Mucosa of descending colon (tissue), 3 donors: ENCODE measurements at places on chromosomes 5 and 9.

DNA sequence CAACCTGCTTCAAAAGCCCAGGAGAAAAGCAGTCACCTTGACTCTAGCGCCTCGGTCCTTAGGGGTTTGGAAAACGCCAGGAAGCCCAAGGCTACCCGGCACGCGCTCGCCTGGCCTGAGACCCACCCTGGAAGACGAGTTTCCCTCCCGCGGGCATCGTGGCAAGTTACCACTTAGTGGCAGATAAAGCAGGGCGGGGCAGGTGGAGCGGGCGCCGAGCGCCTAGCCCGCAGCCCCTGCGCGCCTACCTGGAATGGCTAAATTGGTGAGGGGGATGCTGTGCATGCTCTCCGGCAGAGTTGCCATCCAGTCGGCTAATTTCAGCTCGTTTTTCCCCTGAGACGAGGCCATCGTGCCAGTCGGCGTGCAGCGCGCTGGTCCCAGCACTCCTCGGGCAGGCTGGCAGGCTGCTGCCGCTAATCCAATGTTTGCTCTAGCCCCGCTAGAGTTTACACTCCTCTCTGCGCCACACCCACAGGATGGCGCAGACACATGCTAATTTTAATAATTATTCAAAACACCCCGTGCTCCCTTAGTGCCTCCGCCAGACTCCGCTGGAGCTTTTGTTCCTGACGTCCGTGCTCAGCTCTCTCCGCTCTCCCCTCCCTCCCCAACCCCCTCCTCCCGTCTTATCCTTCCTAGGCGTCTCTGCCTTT, at the start of gene PLCXD3:
Gene PLCXD3, minus strand, starts transcription at position 426 of the 656 bp plus-strand sequence. Its CDS starts 75 bp downstream, at position 351.
- DNase-seq = peak; percentile 14

- no peak for DNase-seq
Observed at GRCh38 chr5:23930985-23931384, 423.6 kb downstream of the PRDM9 start.

DNA sequence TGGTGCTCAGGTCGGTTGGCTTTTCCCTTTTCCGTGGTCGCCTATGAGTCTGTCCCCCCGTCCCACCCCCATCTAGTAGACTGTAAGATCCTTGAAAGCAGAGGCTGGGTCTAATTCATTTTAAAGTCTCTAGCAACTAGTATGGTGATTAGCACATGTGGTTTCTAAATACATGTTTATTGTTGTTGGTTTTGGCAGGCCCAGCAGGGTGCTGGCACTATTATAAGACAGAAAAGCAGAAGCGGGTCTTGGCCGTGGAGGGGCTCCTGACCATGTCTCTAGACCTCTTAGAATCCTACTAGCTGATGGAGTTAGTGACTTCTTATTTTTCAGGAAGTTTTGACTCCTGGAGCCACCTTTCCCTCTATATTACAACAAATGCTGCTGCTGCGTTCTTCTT, 61.5 kb upstream of the TNFSF8 start:
- DNase-seq = no peak

DNA sequence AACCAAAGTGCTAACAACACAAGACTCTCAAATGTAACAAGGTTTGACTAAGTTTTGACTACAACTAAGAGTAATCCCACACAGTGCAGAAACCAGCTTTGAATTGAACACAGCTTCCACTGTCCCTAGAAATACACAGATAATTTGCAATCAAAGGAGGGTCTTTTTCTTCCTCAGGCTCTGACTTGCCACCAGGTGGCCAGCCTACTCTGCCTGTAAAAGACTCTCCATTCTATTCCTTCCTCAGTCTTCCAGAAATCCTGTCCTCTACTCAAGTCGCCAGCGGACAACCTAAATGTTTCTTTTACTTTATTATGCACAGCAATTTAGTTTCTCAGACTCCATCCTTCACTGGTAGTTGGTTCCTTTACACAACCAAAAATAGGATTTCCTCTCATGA, 32.2 kb upstream of the MCTP1 start:
- no peak for DNase-seq

DNA sequence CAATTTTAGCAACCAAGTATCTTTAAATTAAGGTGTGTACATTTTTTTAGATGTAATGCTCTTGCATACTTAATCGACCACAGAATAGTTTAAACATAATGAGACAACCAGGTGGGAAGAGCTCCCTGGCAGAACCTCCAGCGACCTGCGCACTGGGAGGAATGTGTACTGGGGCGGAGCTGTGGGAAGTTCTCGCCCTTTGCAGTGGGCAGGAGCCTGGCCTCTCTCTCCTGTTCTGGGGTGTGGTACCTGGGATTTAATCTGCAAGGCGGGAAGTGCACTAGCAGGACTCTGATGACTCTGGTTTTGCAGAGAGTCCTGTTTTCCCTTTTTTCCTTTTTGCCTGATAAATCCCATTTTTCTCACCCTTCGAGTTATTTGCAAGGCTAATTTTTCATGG, 150.7 kb downstream of the SLC28A3 start:
- DNase-seq = no peak

- no peak for DNase-seq
Observed at GRCh38 chr9:70805949-70806348, 315.5 kb downstream of the TRPM3 start.

DNA sequence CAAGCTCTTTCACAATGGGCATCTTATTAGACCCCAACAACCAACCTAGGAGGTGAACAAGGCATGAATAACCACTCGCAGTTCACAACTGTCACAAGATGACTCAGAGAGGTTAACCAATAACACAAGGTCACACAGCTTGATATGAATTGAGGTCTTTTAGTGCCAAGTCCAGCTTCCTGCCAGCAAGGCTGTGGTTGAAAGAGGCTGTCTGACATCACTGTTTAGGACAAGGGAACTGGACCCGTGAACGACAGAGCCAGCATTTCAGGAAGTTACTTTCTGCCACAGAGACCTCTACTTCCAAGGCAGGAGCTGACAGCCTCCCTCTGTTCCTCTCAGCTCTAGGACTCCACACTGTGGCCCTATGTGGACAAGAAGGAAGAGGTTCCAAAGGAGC, 53.4 kb upstream of the ALDH1B1 start:
- DNase-seq = no peak

DNA sequence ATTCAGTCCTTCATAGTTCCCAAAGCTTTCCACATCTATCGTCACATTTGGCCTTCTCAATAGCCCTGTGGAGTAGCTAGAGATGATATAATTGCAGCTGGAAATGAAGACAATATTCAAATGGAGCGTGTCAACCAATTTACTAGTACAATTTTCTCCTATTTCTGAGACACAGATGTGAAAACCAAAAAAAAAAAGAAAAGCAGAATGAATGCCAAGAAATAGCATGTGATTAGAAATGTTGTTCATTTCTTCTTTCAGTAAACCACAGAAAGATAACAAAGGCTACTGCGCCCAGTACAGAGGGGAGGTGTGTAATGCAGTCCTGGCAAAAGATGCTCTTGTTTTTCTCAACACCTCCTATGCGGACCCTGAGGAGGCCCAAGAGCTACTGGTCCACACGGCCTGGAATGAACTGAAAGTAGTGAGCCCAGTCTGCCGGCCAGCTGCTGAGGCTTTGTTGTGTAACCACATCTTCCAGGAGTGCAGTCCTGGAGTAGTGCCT, 99.0 kb downstream of the MUSK start:
- DNase-seq = no peak

GRCh38 chr9:93501406-93501805, 48.0 kb upstream of the FAM120AOS start:
- DNase-seq = no peak

- DNase-seq = no peak
Observed at GRCh38 chr5:42886635-42887034, 74.9 kb upstream of the SELENOP start.

GRCh38 chr5:178152491-178153444, 917 bp downstream of the NHP2 start:
- no peak for DNase-seq

- DNase-seq = no peak
Observed at GRCh38 chr5:38871790-38872551, 26.2 kb downstream of the OSMR start.

- no peak for DNase-seq
Observed at GRCh38 chr5:134784241-134784920, 25.8 kb downstream of the DDX46 start.

- DNase-seq = no peak
Observed at GRCh38 chr9:93378276-93378675, 73.2 kb upstream of the FAM120A start.

DNA sequence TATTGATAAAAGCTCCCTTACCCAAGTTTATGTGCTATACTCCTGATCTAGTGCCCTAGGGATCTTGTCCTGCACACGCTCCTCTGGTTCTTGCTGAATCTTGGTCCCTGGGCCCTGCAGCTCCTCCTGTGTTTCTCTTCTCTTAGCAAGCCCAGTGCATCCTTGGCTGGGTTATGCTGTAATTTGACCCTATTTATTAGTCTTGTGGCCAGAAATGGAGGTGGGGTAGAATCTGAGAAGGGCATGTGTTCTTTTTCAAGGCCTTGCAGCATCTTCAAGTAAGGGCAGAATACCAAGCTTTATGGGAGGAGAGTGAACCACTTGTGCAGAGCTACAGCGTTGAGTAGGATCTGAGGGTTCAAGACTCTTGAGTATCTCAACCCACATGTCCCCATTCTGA, 366.8 kb downstream of the FAM170A start:
- DNase-seq = no peak

DNA sequence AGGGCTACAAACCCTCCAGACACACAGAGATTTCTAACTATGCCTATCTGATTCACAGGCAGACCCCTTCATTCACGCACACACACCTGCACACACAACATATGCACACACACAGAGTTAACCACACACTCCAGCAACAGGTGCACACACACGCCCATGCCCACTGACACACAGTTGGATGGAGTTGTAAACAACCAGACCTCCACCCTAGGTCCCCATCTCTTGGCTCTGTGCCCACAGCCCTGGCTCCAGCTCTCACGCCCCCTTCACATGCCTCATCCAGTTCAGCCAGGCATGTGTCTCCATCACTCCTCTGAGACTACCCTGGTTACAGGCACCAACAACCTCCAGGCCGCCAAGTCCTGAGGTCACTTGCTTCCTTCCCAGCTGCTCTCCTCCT, 61.1 kb downstream of the PSD2 start:
- peak; percentile 3 for DNase-seq

DNA sequence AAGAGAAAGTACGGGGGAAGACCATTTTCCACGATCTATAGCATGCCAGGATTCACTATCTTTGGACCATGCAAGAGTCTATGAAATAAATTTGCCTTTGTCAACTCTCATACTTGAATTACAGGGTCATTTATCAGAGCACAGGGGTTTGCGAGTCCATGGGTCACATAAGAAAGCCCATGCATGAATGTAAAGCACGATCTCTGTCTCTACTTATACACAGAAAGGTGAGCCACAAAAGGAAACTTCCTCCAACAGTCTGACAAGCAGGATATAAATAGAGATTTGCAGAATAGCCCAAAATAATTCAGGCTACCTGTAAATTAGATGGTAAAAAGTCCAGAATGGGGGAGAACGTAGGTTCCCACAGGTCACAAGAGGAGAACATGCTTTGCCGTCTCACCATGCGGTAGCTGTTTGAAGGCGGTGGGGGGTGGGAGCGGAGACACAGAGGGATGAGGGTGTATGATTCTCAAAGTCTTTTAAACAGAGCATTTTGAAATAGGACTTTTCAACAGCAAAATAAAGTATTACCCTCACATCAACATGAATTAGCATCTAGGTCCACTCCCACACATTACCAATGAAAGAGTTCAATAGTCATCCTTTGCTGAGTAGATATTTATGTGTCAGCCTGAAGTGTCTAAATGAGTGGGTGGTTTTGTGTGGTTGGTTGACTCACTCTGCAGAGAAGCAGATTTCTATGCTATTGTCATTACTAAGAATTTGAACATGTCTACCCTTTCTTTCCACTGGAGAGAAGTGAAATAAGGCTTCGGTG, 279.7 kb downstream of the EBF1 start:
- no peak for DNase-seq

GRCh38 chr5:16768184-16768583, 151.4 kb upstream of the RETREG1 start:
- no peak for DNase-seq

- DNase-seq = no peak
Observed at GRCh38 chr9:19618816-19619215, 170.0 kb downstream of the SLC24A2 start.

- DNase-seq = no peak
Observed at GRCh38 chr9:132187121-132187620, 25.3 kb downstream of the NTNG2 start.

DNA sequence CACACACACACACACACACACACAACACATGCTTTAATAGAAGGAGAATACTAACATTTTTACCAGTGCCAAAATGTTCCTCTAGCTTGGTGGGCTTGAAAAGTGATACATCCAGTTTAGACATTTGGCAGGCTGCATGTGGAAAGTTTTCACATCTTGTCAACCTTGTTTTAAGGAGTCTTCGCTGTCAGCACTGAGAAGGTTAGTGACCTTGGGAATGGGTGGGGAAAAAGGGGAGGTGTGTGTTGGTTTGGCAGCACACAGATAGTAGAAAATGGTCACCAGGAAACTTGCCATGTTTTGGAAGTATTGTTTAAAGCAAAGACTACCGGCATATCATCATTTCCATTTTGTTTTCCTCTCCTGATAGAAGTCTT, 346.5 kb upstream of the ADAMTSL1 start:
- no peak for DNase-seq

DNA sequence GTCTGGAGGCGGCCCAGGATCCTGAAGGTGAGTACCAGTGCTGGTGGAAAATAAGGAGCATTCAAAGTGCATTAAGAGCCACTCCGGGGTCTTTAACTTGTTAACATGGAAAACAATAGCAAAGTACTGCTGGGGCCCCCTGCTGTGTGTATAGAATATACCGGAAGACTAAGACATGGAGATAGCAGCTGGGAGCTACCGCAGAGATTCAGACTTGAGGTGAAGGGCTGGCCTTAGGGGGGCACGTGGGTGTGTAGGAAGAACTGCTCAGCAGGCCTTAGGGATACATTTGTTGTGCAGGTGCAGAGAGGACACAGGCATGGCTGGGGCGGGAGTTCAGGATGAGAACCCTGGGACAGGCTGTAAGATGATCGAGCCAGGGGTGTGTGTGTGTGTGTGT, 1.2 kb upstream of the DMRT1 start:
- DNase-seq = no peak

DNA sequence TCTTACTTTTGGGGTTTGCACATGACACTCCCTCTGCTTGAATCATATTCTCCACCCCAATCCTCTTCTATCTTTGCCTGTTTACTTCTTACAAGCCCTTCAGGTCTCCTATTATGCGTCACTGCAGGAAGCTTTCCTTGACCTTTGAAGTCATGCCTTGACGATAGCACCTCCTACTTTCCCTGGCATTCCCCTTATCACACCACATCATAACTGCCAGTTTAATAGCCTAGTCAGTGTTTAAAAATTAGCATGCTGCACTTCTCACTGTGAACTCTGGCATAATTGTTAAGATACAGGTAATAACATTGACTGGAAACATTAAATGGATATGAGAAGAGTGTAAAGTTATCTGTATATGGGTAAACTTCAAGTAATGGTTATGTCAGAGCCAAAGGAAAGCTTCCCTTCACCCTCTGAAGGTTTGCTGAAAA, 37.1 kb upstream of the CEP120 start:
- DNase-seq = no peak

GRCh38 chr9:81687521-81688261, 1.7 kb downstream of the TLE1 start:
- peak; percentile 68 for DNase-seq

- DNase-seq = no peak
Observed at GRCh38 chr9:35650341-35651158, at the start of gene SIT1. Gene SIT1 (minus strand): TSS chr9:35650931. CDS start chr9:35650853, 78 bp downstream.
